Activated CD4-positive, alpha-beta T cell treated with anti-CD3 and anti-CD28 coated beads, Interleukin-2, amount 50 U/mL, for 1 hour (primary cell): ENCODE measurements at places on chromosomes 3 and 15.

DNA sequence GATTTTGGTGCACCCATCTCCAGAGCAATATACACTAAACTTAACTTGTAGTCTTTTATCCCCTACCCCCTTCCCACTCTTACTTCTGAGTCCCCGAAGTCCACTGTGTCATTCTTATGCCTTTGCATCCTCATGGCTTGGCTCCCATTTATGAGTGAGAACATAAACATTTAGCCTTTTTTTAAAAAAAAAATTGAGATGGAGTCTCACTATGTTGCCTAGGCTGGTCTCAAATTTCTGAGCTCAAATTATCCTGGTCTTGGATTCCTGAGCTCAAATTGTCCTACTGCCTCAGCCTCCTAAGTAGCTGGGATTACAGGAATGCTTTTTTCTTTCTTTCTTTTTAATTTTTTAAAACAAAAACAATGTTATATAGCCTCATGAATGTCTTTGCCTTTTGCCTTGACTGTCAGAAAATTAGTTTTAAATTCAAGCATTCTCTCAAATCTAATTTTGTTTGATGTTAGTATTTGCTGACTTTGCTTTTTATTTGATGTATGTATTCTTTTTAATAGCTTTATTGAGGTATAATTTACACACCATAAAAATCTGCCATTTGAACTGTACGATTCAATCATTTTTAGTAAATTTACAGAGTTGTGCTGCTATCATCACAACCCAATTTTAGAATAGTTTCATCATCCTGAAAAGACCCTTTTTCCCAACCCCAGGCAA lies 46.9 kb downstream of the NFKBIZ start:
- no peak for DNase-seq

GRCh38 chr15:60905587-60905986 lies 323.5 kb downstream of the RORA start:
- DNase-seq: peak; percentile 40

- DNase-seq: no peak
Observed at GRCh38 chr15:83983634-83984458, 251.7 kb upstream of the GOLGA6L4 start.

DNA sequence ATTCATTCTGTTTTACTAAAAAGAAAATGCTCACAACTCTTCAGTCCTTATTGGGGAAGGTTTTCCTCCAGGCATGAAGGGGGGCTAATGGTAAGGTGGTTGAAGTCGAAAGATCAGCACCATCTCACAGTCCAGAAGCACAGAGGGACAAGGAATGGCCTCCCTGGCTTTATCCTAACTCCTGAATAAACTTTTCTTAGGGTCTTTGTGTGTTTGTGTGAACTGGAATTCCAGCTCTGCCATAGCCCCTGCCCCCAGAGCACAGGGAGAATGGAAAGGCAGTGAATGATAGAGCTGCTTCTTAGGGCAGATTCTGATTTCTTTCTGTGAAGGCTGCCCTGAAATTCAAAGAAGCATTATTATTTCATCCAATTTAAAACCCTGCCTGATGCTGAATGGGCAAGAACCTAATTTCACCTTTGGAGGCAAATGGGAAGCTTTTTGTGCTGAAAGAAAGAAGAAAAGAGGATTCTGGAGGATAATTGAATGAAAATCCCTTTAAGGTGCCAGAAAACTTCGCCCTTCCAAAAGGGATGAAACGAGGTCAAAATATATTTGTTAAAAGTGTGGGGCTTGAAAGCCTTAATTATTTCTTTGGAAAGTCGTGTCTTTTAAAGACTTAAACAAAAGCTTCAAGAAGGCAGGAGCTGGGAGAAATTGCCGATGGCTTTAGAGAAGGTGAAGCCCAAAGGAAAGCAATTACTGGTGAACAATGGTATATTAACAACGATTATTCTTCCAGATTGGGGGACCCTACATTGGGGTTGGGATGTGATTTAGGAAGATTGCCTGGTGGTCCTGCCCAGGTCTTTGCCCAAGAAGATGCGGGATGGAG lies 259.9 kb upstream of the RGMA start:
- no peak for DNase-seq

DNA sequence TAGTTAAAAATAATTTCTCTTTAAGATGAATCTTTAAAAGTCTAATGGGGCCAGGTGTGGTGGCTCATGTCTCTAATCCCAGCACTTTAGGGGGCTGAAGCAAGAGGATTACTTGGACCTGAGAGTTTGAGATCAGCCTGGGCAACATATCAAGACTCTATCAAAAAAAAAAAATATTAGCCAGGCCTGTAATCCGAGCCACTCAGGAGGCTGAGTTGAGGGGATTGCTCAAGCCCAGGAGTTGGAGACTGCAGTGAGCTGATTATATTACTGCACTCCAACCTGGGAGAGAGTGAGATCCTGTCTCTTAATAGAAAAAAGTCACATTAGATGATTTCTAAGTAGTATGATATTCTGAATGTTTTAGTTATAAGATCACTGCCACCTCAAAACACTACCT lies 322.0 kb upstream of the MANF start:
- DNase-seq: no peak

GRCh38 chr3:185729337-185730055 lies 95.3 kb downstream of the IGF2BP2 start:
- no peak for DNase-seq

- DNase-seq: no peak
Observed at GRCh38 chr15:56608993-56609392, 124.3 kb downstream of the ZNF280D start.

- DNase-seq: no peak
Observed at GRCh38 chr3:37899101-37899707, 37.5 kb downstream of the CTDSPL start.

- DNase-seq: no peak
Observed at GRCh38 chr3:167876620-167877281, 141.2 kb downstream of the SERPINI1 start.

GRCh38 chr3:187976365-187976900 lies 177.5 kb upstream of the LPP start:
- DNase-seq: no peak

DNA sequence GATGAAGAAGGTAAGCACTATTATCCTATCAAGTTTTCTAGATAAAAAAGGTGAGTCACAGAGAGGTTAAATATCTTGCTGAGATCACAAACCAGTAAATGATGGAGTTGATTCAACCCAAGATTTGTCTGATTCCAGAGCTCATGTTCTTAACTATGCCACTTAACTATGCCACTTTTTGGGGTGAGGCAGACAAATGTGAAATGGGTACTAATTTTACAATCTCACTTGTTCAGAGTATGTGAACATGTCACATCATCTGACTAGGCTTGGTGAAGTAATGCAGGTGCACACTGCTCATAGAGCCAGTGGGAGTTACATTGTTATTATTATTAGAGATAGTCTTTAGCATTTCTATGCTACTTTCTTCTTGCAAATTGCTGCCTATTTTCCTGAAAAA lies 2.0 kb downstream of the DRD3 start:
- DNase-seq: no peak

DNA sequence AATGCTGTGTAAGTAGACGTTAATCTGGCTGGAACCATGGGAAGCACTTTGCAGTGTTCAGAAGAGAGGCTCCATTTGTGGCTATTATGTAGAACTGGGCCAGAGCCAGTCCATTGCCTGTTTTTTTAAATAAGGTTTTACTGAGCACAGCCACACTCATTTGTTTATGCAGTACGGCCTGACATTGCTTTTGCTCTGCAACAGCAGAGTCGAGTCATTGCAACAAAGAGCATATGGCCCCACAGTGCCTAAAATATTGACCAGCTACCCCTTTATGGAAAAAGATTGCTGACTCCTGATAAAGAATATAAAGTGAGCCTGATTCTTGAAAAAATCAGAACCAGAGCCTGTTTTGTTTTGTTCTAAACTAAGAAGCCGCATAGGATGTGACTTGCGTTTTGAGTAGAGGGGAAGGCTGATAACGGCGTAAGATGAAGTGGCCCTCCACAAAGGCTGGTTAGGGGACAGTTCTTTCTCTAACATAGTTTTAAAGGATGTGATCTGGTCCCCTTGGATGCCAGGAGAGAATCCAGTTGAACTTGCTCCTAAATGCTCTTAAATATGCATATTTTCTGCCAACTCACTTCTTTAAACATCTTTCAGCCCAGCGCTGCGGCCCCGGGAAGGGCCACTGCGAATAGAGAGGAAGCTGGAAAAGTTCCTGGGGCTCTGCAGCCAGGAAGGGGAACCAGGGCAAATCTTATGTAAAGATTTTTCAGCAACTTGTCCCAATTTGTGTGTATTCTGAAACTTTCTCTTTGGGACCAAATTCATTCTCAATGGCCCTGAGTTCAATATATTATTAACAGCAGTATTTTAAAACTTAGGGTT lies 64.5 kb downstream of the GLDN start:
- no peak for DNase-seq

DNA sequence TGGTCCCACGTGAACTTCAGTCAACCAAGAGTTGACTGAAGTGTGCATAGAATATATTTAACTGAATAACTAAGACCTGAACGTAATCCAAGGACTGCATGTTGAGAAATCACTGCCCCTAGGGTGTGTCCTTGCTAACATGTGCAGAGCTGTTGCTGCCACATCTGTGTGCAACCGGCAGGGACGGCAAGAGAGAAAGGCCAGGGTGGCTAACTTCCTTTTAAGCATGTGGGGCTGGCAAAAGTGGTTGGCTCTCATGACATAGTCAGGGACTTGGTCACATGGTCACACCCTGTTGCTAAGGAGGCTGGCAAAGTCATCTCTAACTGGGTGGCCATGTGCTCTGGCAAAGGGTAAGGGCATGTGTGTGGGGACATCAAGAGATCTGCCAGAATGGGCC lies 52.4 kb downstream of the GASK1A start:
- DNase-seq: no peak

DNA sequence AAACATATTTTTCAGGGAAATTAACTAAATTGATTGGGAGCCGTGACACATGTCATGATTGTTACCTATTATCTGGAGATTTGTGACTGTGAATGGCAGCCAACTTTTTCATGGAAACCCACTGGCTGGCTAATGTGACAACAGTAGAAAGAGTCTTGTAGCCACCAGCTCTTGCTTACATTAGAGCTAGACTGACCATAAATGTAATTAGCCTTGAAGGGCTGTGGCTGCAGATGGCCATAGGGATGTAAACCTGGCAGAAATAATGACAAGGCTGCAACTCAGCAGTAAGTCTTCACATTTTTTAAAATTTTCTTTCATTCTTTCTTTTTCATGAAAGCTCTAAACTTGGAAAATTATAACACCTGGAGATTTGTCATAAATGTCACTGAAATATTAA lies 168.2 kb upstream of the ROBO2 start:
- DNase-seq: no peak

DNA sequence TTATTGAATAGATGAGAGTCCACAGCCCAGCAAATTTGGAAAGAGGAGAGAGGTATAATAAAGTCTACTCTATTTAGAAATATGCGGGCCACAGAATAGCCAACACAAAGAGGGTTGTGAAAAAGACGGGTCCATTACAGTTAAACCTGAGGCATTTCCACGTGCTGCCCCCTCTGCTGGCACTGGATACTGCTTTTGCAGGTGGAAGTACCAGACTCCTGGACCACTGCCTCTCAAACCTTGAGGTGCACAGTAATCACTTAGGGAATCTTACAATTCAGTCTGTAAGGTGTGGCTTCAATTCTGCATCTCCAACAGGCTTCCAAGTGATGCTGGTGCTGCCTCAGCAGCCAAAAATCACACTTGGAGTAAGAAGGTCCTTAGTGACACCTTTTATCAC lies 3.0 kb upstream of the TFDP2 start:
- DNase-seq: peak; percentile 3

GRCh38 chr3:19931767-19932188 lies 2.2 kb downstream of the EFHB start:
- DNase-seq: no peak

DNA sequence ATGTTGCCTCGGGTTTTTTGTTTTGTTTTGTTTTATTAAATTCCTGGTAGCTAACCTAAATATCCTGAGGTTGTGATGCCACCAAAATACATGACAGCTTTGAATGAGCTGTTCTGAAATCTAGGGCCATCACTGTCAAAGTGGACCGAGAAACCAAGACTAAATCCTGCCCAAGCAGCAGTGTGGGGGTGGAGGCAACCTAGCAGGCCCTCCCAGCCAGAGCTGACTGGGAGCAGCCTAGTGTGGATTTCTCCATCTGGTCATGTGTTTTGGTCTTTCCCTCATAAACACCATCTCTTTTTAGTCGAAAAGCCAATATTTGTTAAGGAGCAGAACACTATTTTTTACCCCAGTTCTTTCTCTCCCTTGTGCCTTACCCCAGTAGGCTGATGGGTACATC lies 52.2 kb downstream of the LARS2 start:
- no peak for DNase-seq

DNA sequence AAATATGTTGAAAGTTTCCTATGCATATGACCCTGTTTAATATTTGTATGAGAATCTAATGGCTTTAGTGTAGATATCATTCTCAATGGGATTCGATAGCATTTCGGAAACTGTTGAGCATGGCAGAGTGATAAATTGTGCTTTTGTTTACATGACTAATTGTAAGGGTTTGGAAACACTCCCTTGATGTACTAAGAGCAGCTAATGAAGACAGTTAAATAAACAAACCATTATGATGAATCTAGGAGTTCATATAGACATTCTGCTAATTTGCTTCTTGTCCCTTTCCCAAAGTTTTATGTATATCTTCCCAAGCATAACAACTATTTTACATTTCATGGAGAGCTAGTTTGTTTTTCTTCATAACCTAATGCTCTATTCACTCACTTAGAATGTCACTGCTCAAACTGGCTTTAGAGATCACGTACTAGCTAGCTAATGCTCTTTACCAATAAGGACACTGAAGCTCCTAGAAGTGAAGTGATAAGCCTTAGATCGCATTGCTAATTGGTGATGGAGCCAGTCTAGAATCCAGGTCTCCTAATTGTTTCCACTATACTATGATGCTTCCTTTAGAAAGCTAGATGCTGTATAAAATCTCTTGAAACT lies 140.8 kb downstream of the TP63 start:
- no peak for DNase-seq

DNA sequence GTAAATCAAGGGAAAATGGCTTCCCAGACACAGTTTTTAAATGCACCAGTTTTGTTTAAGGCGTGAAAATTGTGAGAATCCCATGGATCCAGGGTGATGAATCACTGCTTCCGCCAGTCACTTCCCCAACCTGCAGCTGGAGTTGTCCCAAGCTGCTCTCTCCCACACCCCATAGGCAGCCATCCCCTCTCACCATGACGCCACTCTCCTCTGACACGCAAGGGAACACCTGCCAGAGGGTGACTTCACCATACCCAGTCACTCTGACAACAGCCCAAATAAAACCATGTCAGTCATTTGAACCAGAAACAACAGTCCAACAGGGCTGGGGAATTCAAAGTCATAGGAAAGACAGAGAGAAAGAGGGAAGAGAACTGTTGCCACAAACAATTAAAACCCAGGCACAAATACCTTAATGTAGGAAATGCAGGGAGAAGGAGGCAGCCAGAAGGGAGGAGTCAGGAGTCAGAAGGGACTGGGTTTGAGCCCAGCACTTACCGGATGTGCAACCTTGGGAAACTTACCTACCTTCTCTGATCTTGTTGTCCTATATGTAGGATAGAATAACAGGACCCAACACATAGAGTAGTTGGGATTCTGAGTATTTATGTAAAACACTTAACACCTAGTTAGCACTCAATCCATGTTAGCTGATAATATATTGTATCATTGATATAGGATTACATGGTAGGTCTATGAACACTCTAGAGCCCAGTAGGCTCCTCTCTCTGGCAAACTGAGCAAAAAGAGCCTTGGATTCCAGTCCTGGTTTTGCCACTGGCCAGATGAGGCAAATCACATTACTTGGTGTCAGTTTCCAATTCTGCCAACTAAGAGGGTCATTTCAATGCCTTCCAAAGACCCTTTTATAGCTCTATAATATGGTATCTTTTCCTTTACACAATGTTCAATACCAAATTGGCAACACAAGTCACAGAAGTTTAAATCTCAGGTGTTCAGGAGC lies 326.3 kb upstream of the ICE2 start:
- DNase-seq: no peak

GRCh38 chr15:59168536-59168935 lies 38.1 kb upstream of the LDHAL6B start:
- DNase-seq: no peak
